ENCODE measurements at places on chromosomes 12 and 14.

GRCh38 chr12:59055204-59055860, 135.0 kb upstream of the LRIG3 start:
- no peak for DNase-seq

GRCh38 chr12:95473231-95473883, 595 bp upstream of the METAP2 start:
- DNase-seq: no peak

DNA sequence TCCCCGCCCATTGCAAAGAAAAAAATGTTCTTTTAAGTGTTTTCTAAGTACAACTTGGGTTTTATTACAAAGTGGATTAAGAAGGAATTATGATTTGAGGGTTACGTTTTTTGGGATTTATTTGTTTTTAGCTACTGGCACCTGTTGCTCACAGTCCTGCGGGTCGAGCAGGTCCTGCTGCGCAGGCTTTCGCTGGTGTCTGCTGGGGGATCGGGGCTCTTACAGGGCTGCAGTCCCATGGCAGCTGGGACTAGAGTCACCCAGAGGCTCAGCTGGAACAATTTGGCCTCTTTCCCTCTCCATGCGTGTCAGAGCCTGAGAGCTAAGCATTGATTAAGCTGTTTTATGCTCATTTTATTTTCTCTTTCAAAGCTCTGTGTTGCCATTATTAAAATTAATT, 55.6 kb upstream of the DYNC1H1 start:
- no peak for DNase-seq

DNA sequence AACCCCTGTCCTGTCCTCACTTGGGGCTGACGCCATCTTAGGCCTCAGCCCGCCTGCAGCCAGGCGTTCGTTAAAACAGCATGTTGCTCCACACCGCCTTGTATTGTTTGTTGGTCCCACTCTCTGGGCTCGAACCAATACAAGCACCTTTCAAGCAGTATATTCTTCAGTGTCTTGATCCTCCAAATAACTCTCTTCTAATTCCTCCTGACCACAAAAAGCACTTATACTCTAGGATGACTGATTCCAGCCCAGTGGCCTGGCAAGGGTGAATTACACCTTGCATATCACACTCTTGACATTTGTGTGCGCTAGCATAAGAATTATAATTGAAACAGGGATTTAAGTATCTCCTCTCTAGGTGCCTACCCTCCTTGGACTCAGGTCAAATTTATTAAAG, 7.1 kb downstream of the CCER1 start:
- no peak for DNase-seq

DNA sequence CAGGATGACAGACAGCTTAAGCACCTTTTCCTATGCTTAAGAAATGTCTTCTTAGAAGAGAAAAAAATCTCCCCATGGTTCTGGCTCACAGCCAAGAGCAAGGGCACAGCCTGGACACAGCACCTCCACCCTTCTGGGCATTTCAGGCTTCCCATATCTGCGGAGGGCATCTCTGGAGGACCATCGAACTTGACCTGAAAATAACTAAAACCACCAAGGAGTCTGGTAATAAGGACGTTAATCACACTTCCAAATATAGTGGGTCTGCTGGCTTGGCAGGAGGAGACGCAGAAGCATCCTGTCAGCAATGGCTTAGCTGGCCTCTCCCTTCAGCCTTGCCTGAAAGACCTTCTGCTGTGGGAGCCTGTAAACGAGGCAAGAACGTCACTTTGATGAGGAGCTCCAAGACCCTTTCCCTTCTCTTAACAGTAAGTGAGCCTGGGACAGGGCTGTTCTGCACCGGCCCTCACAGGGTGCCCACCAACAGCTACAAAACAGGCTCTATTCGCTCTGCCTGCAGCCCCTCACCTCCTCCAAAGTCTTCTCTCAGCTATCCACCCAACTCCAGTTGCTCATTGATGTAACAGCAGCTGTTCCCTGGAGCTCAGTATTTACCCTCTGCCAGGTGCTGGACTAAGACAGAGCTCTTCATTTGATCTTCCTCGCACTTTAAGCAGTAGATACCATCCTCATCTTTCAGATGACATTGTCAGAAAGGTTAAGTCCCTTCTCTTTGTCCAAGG, 13.2 kb downstream of the SETD3 start:
- DNase-seq: no peak

- DNase-seq: no peak
These were observed 29.4 kb downstream of the PPP2R5E start for GRCh38 chr14:63513756-63514155.

GRCh38 chr14:90758959-90759358, 57.3 kb downstream of the TTC7B start:
- no peak for DNase-seq

GRCh38 chr12:131471271-131471905, 239.5 kb upstream of the SFSWAP start:
- no peak for DNase-seq

- no peak for DNase-seq
These were observed 15.4 kb downstream of the TRAPPC6B start for GRCh38 chr14:39154594-39155189.

GRCh38 chr14:100438678-100439592, 115.8 kb downstream of the SLC25A47 start:
- DNase-seq: no peak

DNA sequence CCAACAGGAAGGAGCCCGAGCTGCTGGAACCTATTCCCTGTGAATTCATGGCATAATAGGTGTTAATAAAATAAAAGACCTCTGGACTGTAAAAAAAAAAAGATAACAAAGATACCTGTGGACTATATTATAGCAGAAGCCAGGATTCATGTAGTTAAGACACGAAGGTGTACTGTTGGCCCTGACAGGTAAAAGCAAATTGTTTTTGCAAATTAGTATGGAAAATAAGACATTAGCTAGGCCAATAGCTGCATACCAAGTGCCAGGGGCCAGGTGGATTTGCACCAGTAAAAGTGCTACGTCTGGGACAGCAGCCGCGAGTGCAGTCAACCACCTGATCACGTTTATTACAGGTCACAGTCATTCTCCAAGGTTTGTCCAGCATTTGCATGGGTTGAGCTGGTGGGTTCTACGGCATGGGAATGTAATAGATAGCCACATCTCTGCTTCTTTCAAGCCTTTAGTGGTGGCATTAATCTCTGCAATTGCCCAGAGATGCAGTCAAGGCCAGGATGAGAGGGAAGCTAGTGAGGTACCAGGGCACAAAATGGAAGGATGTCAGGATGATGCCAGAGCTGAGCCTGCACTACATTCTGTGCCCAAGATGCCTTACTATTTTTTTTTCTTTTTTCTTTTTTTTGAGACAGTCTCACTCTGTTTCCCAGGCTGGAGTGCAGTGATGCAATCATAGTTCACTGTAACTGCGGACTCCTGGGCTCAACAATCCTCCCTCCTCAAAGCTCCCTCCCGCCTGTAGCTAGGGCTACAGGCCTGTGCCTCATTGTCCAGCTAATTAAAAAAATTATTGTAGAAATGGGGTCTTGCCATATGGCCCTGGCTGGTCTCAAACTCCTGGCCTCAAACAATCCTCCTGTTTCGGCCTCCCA, 26.3 kb downstream of the TNFAIP2 start:
- DNase-seq: no peak

- no peak for DNase-seq
These were observed 13.6 kb downstream of the ITGA7 start for GRCh38 chr12:55694188-55694515.

GRCh38 chr12:32303174-32303549, 96.2 kb upstream of the FGD4 start:
- no peak for DNase-seq

DNA sequence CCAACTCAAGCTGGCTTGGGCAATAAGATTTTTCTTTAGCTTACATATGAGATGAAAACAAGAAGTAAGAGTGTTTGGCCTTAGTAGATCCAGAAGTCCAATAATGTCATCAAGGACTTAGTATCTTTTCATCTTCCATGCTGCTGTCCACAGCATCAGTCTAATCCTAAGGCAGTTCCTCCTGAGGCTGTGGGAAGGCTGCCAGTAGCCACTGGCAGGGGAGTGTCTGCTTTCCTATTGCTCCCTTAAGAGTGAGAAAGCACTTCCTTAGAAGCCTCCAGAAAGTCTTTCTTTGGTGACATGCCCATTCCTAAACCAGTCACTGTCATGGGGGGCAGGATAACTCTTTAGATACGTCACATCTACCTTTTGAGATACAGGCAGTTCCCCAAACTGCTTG, 317.7 kb downstream of the BMP4 start:
- DNase-seq: no peak

GRCh38 chr12:63075376-63076060, 75.5 kb downstream of the AVPR1A start:
- DNase-seq: no peak

DNA sequence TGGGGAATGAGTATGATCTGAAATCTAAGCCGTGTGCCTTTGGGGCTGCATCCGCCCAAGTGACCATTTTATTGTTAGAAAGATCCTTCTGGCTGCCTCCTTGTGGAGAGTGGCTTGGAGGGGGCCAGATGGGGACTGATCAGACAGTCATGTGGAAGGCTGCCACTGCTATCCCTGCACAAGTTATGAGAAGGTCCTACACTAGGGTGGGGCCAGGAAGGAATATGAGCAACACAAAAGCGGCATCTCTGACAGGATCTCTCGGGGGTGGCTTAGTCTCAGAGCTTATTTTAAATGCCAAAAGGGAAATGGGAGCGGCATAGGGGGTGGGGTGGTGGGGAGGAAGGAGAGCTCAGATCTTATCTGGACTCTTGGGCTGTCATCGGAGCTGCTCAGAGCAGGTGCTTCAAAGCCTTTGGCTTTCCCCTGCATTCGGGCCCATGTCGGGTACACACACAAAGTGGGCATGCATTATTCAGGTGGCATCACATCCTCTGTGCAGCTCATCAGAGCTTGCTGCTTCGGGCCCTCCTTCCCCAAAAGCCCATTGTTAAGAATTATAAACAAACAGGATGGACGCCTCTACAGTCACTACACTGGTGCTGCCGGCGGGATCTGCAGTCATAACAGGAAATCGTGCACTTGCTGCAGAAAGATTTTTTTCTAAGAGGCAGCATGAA, 805.4 kb downstream of the VRK1 start:
- DNase-seq: no peak

DNA sequence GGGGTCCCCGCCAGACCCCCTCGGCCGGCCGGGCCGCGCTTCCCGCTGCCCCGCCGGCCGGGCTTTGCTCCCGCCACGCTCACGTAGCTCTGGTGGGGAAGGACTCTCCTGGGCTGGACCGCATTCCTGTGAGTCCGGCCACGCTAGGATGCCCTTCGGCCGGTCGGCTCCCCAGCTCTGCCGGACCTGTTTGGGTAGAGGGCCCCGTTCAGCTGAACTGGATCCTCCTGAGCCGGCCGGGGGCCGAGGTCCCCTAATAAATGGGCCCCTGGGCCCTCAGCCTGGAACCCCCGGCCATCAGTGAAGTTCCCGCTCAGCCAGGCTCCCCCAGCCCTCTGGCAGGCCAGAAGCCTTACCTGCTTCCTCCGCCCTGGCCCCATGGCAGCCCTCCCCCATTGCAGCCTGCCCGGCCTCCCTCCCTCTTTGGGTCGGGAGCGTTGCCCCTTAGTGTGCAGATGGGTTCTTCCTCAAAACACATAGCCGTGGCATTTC, 593 bp downstream of the UNC119B start:
- DNase-seq: no peak

GRCh38 chr12:59182191-59182590, 261.9 kb upstream of the LRIG3 start:
- no peak for DNase-seq

DNA sequence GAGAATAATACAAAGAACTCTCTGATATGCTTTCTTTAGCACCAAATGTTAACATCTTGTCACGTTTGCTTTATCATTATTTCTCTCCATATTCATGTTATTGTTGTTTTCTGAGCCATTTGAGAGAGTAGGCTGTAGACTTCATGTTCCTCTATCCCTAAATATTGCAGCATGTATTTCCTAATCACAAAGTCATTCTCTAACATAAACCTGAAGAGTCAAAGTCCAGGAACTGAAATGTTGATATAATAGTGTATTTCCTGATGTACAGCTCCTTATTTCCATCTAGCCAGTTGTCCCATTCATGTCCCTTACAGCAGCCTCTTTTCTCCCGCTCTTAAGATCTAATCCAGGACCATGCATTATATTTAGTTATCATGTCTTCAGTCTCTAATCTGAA, 72.8 kb downstream of the SPATS2 start:
- DNase-seq: no peak

- no peak for DNase-seq
These were observed 265.7 kb downstream of the AEBP2 start for GRCh38 chr12:19704966-19705365.

- DNase-seq: no peak
These were observed 1.2 kb downstream of the AMHR2 start for GRCh38 chr12:53424626-53425514.

DNA sequence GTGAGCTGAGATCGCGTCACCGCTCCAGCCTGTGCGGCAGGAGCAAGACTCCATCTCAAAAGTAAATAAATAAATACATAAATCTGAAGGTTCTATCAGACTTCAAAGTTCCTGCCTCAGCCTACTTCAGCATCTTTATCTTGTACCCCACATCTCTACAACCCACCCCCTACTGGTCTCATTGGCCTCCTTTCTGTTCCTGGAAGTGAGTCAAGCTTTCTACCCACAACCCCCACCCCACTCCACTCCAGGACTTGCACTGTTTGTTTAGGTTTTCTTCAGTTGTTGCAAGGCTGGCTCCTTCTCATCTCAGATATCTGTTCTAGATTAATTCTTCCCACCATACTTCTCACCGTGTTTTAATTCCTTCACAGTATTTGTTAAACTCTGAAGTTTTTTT, 714 bp upstream of the PSMC6 start:
- no peak for DNase-seq

DNA sequence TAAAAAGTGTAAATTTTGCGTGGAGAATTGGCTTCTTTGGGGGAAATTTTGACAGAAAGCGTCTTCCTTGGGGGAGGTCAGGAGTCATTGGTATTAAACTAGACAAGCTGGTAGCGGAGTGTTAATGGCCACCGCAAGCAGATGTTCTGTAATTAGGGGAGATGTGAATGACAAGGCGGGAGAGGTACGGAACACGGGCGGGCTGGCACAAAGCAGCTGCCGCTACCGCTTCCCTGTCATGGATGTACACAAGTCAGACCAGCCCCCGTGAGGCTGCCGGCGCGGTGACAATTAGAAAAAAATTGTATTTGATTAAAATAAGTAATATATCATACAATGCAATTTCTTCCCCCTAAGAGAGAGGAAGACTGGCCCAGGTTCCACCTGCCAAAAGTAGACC, 501.6 kb downstream of the VRK1 start:
- no peak for DNase-seq

- no peak for DNase-seq
These were observed 20.8 kb upstream of the BEGAIN start for GRCh38 chr14:100608064-100608463.

DNA sequence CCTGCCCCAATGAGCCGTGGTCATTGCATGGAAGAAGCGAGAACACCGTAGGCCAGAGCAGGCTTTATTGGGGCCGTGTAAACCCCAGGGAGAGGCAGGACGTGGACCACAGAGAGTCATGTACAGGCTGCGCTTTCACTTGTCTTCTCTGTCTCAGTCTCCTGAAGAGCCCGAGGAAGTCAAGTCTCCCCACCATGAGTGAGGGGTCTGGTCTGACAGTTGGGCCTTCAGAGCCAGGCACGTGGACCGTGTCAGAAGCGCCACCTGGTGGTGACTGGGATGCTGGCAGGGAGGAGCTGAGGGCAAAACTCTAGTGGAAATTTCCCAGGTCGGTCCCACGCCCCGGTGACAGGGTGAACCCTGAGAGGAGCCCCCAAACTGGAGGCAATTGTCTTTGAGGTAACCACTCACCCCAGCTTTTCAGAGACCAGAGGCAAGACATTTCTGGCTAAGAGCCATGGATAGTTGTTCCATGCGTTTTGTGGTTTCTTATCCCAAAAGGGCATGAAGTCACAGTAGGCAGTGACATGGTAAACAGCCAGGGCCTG, 17.4 kb downstream of the RPS6KL1 start:
- DNase-seq: no peak

- no peak for DNase-seq
These were observed 8.0 kb upstream of the C12orf42 start for GRCh38 chr12:103503546-103504480.

Data from cortex of kidney (tissue), 1 donor.